Progenitor cell of endocrine pancreas (in vitro differentiated cells): ENCODE measurements at places on chromosomes 1 and 21.

- no peak for DNase-seq
Observed at GRCh38 chr21:37119421-37120218, 46.6 kb downstream of the TTC3 start.

- no peak for DNase-seq
Observed at GRCh38 chr1:51732701-51733425, 116.0 kb downstream of the OSBPL9 start.

GRCh38 chr1:26771643-26772321 is 16.0 kb upstream of the PIGV start:
- no peak for DNase-seq

- no peak for DNase-seq
Observed at GRCh38 chr21:37172646-37173045, 94.5 kb downstream of the VPS26C start.

DNA sequence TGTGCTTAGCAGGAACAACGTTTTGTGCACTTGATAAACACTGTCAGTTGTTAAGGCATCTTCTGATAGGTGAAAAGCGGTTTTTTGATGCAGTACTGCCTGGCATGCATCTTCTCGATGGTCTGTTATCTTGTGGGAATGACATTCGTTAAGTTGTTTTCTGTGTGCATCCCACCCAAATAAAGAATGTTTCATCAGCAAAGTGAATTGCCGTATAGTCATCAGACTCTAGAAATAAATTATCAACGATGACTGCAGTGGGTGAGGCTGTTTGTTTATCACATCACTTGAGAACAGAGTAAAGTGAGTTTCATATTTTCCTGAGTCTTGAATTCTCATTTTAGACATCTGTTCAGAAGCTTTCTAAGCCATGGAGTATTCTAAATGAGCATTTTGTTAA is 34.1 kb downstream of the NFIA start:
- DNase-seq: no peak

GRCh38 chr1:181036107-181036836 is 2.5 kb downstream of the MR1 start:
- DNase-seq: no peak
